NAMALWA (cell line): ENCODE measurements at places on chromosomes 11 and 22.
A peak's percentile ranks its signal among the peaks of the same experiment; 100 is the strongest.

- DNase-seq: no peak
Observed at GRCh38 chr11:68976563-68976962, 4.2 kb downstream of the MRGPRD start.

- peak; percentile 27 for DNase-seq
Observed at GRCh38 chr22:21984793-21985192, 2.2 kb upstream of the TOP3B start.

- DNase-seq: no peak
Observed at GRCh38 chr11:68935516-68936357, 32.0 kb downstream of the IGHMBP2 start.

GRCh38 chr11:65710421-65710820 lies 1.6 kb upstream of the KAT5 start:
- no peak for DNase-seq

- DNase-seq: no peak
Observed at GRCh38 chr11:106399624-106400023, 322.2 kb downstream of the AASDHPPT start.

GRCh38 chr11:109130910-109131309 lies 291.1 kb upstream of the C11orf87 start:
- no peak for DNase-seq

DNA sequence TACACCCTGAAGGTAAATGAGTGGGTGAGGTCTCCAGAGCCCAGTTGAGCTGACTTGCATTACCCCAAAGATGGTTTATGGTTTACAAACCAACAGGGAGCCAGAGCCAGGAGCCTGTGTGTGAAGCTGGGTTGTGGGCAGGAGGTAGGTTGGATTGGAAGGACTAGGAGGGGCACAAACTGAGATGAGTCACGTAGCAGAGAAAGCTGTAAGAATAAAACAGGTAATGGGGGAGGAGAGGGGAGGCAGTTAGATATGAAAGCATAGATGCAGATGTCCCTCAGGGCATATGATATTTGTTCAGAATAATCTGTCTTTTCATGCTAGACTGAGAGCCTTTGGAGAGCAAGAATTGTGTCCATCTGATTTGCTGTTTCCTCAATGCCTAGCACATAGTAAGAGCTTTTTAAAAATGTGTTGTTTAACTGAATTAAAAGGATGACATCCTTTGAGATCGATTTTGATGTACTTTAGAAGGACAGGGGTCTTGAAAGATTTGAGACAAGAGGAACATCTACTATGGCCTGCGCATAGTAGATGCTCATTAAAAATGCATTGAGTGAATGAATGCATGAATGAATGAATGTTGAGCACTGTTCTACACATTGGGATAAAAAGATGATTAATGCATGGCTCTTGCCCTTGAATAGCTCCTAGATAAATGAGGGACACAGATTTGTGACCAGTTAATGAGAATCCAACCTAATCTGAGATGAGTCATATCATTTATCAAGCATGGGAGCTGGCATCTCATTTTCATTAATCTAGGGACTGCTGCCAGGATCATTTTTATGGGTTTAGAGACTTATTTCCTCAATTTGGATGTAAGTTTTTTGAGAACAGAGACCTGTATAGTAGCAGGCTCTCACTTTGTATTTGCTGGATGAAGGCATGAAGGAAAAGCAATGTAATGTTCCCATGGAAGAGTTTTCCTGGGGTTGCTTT lies 175.8 kb upstream of the BDNF start:
- no peak for DNase-seq

DNA sequence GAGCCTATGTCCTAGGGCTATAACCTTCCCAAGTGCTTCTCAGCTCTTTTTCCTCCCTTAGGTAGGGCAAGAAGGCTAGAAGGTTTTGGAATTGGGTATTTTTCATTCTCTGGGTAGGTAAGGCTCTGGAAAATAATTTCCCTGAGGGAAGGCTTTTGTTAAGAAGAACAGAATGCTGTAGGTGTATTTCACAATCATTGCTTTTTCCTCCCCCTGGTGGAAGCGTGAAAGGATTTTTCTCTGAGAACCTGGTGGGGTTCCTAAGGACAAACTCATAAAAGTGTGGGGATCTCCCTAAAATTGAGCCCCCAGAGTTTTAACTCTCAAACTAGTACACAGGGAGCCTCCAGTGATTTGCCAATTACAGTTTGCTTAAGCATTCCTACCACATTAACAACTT lies 41.1 kb upstream of the NARS2 start:
- no peak for DNase-seq

GRCh38 chr22:17431179-17431578 lies 61.9 kb downstream of the CECR2 start:
- no peak for DNase-seq

GRCh38 chr22:29195964-29196666 lies 9.6 kb upstream of the EMID1 start:
- no peak for DNase-seq

GRCh38 chr11:134994431-134994830 lies 582.4 kb upstream of the B3GAT1 start:
- DNase-seq: no peak

DNA sequence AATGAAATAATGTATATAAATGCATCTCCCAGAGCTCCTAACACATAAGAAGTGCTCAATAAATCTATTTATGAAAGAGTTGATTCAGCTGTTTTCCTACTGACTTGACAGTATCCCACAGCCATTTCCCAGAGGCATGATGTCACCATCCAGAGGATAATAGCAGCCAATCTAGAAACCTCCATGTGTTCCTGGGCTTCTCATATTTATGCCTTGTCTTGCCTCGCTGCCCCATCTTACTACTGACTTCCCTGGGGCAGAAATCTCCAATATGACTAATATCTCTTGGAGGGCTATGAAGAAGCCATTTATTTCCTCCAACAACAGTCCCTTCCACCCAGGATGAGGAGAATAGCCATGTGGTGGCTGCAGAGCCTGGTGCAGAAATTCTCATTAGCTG lies 115.4 kb upstream of the NAV2 start:
- no peak for DNase-seq

DNA sequence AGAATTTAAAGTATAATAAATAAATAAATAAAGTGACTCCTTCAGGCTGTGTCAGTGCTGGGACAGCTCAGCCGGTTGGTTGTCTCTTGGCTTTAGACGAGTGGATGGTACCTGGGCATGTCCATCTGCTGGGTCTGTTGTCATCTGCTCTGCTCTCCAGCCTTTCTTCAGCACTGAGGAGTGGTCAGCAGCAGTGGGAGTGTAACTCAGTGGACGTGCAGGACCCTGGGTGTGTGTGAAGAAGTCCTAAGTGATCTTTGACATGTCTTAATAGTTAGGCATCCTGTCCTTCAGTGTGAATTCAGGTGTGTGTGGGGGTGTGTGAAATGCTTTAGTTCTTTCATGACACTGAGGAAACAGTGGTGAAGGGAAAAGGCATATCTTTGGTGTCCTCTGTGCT lies 24.3 kb downstream of the AMOTL1 start:
- DNase-seq: no peak

DNA sequence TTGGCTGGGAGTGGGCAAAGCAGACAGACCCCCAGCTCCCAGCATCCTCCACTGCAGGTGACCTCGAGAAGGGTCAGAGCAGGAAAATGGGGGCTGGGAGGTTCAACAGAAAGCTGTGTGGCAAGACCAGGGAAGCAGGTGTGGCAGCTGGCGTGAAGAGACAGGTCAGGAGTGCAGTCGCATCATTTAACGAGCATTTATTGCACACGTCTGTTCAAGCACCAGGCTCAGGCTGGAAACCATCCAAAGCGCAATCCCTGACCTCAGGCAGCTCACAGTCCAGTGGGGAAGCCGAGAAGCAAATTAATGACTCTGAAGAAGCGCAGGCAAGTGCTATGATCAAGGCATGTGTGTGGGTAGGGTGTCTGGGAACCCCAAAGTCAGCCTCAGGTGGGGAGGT lies 7.4 kb downstream of the SLC25A45 start:
- no peak for DNase-seq

DNA sequence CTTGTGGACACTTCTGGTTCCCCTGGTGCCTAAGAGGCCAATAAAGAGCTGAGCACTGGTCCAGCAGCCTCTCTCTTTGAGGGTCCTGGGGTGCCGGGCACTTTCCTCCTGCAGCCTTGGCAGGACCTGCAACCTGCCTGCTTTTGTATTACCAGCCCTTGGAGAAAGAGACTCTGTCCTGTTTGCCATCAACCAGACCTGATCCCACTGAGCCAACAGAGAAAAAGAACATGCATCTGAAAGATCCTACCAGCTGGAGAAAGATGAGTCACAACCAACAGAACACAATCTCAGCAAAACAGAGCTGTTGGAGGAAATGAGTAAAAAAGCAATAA lies 321.0 kb downstream of the DDX10 start:
- no peak for DNase-seq

DNA sequence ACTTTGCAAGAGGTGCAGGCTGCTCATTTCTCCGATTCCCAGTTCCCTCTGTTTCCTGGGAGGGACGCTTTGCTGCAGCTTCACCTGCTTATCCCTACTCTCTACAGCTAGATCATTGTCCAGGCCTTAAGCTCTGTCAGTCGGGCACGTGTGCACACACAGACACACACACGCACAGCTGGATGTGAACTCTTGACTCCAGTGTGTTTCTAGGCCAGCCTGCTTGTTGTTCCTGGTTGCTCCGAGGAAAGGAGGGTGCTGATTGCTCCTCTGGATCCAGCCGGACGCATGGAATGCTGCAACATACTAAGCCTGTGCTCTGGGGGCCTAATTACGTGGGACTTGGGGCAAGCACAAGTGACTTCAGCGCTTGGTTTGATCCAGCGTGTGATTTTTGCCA lies 19.7 kb downstream of the ZNRF3 start:
- no peak for DNase-seq

GRCh38 chr11:74232311-74232950 lies 61.3 kb downstream of the PPME1 start:
- DNase-seq: no peak

- DNase-seq: no peak
Observed at GRCh38 chr11:67255353-67255752, 10.9 kb upstream of the GRK2 start.

GRCh38 chr11:21892736-21893564 lies 299.9 kb upstream of the ANO5 start:
- DNase-seq: no peak

DNA sequence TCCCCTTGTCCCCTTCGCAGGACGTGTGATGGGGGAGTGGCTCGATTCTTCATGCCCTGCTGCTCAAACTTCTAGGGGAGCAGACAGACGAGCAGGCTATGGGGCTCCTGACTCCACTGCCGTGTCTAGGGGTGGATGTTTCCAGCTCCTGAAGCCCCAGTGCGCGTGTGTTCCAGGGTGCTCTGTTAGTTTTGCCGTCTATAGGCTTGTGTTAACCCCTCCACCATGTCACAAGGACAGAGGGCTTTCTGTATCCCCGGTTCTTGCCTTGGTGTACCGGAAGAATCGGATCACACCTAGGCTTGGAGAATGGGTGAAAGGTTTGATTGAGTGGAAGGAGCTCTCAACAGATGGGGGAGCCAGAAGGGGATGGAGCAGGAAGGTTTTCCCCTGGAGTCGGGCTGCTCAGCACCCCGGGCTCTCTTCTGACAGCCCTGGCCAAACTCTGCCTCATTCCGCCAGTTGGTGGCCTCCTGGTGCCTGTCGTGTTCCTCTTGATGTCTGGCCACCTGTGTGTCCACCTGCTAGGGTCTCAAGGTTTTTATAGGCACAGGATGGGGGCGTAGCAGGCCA lies 810.7 kb downstream of the BRD1 start:
- no peak for DNase-seq

- DNase-seq: no peak
Observed at GRCh38 chr11:35216962-35217678, 78.1 kb downstream of the CD44 start.

- no peak for DNase-seq
Observed at GRCh38 chr11:34990916-34991315, 74.5 kb downstream of the PDHX start.

- no peak for DNase-seq
Observed at GRCh38 chr11:113960702-113961330, 14.1 kb upstream of the HTR3A start.

DNA sequence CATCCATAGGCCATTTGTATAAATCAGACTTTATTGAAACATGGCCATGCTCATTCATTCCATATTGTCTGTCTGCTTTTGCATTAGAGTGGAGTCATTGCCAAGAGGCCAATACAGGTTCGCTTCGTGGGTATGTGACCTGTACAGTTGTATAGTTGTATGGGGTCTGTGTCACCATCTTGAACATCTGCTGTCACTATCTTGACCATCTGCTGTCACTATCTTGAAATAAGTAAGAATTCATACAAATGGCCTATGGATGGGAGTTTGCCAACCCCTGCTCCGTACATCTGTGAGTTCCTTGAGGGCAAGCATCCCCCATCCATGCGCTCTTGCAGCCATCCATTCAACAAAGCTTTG lies 44.4 kb upstream of the ANO1 start:
- DNase-seq: no peak

DNA sequence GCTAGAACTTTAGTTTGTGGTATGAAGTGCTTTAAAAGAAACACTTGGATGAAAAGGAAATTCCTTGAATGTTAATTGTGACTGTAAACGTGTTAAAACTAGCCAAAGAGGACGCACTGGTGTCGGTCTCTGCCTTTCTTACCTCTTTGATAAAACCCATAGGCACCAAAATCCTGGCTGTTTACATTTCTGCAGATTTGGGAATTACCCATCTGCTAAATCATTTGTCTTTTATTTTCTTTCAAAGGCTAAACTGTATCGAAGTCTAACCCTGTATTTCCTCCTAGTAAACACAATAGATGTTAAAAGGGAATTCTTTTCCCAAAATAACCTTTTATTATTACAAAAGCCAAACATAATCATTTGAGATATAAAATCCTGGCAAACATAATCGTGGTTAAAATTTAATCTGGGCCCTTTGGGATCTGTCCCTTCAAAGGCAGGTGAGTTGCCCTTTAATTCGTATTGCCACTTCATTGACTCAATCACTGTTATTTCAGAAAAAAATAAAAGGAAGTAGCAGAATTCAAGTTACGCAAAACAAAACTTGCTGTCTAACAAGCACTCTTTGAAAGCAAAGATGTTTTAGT lies 2.4 kb downstream of the RASSF10 start:
- no peak for DNase-seq

DNA sequence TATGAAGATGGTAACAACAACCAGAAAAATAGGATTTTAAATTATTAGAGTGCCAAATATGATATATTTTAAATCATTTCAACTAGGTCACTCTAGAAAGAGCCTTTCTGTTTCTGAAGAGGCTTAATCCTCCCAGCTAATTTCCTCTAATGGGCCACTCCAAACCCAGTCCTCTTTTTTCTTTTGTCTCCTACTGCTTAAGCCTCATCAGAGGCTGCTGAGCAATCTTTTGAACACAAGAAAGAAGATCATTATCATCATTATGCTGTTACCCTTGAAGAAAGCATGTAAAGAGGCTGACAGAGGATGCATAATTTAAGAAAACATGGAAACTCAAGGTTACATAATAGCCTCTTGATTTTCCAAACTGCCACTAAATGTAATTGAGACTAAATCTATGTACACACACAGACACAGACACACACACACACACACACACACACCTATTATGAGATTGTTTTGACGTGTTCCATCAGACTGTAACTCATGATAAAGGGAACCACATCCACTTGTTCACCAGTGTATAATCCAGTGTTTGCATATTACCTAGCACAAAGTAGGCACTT lies 519.6 kb downstream of the METTL15 start:
- DNase-seq: no peak
